ENCODE measurements at places on chromosomes 5 and 9. TPM values are rescaled to one million over a fixed set of nuclear protein-coding genes. Genes with fewer than 3 reads are reported as not detected.
A peak's percentile ranks its signal among the peaks of the same experiment; 100 is the strongest.

DNA sequence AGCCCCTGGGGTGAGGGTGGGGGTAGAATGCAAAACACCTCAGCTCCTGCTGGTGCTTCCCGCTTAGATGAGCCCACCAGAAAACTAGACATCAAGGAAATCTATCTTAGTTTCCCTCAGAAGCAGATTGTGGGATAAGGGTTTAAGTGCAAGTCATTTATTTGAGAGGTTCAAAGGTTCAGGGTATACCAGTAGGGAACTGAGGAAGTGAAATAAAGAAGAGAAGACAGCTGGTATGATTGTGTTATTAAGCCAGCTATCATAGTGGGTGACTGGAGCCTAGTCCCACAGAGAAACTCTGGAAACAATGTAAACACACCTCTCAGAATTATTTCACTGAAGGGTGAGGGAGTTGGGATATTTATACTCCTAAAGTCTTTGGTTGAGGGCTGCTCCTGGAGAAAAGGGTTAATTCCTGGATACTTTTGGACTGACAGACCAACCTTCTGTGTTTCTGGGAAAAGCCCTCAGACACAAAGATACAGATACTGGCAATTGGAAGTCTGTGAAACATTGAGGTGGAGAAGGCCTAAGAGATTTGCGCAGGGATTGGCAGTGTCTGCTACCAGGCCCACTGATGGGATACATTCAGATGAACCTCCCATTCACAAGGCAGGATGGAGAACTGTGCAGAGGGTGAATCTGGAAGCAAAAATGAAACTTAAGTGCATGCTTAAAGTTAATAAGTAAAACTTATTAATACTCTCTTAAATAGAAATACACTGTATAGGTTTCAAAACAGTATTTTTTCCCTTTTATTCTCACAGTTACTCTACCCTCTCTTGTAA is 6.4 kb upstream of the DCTN4 start:
- H3K4me1 ChIP-seq = peaks cover 5% of the 10 kb centered on the region
- H3K36me3 ChIP-seq = no peaks in the 10 kb centered on the region
- H3K4me3 ChIP-seq = no peak overlapping the region
- peak overlapping the region; percentile 31 for H3K27ac ChIP-seq
- peaks cover 24% of the 10 kb centered on the region for H3K27me3 ChIP-seq

DNA sequence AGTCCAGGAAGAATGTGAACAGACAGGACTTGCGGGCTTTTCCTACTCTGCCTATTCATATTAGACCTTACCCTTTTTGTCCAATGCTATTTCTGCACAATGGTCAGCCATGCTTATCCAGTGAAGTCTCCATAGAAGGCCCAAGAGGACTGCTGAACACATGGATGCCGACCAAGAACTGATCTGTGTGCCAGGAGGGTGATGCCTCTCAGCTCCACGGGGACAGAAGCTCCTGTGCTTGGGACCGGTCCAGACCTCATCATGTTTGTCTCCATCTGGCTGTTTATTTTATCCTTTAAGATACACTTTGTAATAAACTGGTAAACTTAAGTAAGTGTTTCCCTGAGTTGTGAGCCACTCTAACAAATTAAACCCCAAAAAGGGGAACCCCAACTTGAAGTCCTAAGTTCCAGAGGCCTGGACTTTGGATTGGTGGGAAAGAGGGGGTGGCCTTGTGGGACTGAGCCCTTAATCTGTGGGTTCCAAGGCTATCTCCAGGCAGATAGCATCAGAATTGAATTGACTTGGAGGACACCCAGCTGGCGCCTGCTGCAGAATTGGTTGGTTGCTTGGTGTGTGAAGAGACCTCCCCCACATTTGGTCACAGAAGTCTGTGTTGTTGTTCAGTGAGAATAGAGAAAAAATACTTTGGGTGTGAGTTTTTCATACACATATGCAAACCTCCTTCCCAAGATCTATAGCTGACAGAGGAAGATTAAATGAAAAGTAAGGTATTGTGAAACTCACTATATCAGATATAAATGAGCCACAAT is 57.9 kb upstream of the ANKH start:
- no peak overlapping the region for H3K4me3 ChIP-seq
- no peak for DNase-seq
- no peaks in the 10 kb centered on the region for H3K27me3 ChIP-seq
- H3K36me3 ChIP-seq = no peaks in the 10 kb centered on the region
- H3K27ac ChIP-seq = no peak overlapping the region
- peaks cover 13% of the 10 kb centered on the region for H3K4me1 ChIP-seq

DNA sequence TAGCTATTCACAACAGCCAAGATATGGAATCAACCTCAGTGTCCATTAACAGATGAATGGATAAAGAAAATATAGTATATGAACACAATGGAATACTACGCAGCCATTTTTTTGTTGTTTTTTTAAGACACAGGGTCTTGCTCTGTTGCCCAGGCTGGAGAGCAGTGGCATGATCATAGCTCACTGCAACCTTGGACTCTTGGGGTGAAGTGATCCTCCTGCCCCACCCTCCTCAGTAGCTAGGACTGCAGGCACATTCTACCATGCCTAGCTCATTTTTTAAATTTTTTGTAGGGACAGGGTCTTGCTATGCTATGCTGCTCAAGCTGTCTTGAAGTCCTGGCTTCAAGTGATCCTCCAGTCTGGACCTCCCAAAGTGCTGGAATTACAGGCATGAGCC is 38.5 kb downstream of the CERT1 start:
- peaks cover 24% of the 10 kb centered on the region for H3K36me3 ChIP-seq
- DNase-seq = no peak
- H3K27ac ChIP-seq = no peak overlapping the region
- H3K27me3 ChIP-seq = no peaks in the 10 kb centered on the region
- H3K4me3 ChIP-seq = no peak overlapping the region
- peaks cover 9% of the 10 kb centered on the region for H3K4me1 ChIP-seq

GRCh38 chr5:149886692-149887470 is 57.7 kb downstream of the PDE6A start:
- H3K36me3 ChIP-seq = no peaks in the 10 kb centered on the region
- H3K4me3 ChIP-seq = no peak overlapping the region
- H3K4me1 ChIP-seq = peaks cover 5% of the 10 kb centered on the region
- H3K27ac ChIP-seq = no peak overlapping the region
- no peak for DNase-seq

- peaks cover 6% of the 10 kb centered on the region for H3K27me3 ChIP-seq
- DNase-seq = no peak
- peak overlapping the region; percentile 29 for H3K4me3 ChIP-seq
- peaks cover 21% of the 10 kb centered on the region for H3K4me1 ChIP-seq
- H3K27ac ChIP-seq = no peak overlapping the region
- no peaks in the 10 kb centered on the region for H3K36me3 ChIP-seq
Observed at GRCh38 chr9:96612105-96612965, 7.3 kb downstream of the CDC14B start.

GRCh38 chr5:57550132-57550531 is 67.5 kb upstream of the ACTBL2 start:
- H3K36me3 ChIP-seq = no peaks in the 10 kb centered on the region
- H3K27ac ChIP-seq = no peak overlapping the region
- H3K4me1 ChIP-seq = peaks cover 8% of the 10 kb centered on the region
- H3K27me3 ChIP-seq = no peaks in the 10 kb centered on the region
- no peak overlapping the region for H3K4me3 ChIP-seq

DNA sequence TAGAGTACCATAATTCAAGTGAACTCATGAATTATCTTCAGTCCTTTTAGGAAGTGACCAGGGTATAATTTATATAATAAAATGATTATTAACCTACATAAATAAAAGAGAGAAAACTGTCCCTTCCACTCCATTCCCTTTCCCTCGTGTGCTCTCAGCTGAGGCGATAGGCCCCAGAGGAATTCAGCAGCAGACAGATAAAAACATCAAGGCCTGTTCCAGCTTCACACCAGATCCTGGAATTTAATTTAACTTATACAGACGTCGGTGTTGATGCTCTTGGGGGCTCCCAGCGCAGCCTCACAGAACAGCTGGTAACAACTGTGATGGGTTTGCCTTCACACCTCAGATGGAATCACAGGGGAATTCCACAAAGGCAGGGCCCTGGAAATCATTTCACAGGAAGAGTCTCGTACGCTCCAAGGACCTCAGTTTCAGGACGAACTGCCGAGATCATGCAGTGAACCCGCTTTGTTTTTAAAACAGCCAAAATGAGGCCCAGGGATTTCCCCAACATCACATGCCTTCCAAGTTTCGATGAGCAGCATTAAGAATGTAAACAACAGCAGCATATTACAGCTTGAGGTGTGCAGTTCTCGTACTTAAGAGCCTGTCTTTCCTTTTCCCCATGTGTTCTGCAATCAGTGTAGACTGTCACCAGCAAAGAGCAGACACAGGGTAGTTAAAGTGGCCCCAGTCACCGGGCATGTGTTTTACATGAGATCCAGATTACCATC is 73.6 kb upstream of the ALDH1B1 start:
- peaks cover 20% of the 10 kb centered on the region for H3K4me1 ChIP-seq
- no peaks in the 10 kb centered on the region for H3K36me3 ChIP-seq
- H3K4me3 ChIP-seq = no peak overlapping the region
- no peak for DNase-seq
- peaks cover 11% of the 10 kb centered on the region for H3K27me3 ChIP-seq

GRCh38 chr5:149702934-149703646 is 27.0 kb upstream of the PPARGC1B start:
- H3K27ac ChIP-seq = no peak overlapping the region
- H3K4me1 ChIP-seq = no peaks in the 10 kb centered on the region
- no peak overlapping the region for H3K4me3 ChIP-seq

- H3K4me1 ChIP-seq = no peaks in the 10 kb centered on the region
- H3K36me3 ChIP-seq = no peaks in the 10 kb centered on the region
- H3K27me3 ChIP-seq = no peaks in the 10 kb centered on the region
- H3K4me3 ChIP-seq = no peak overlapping the region
- no peak for DNase-seq
Observed at GRCh38 chr9:1910269-1910811, 104.8 kb upstream of the SMARCA2 start.

GRCh38 chr9:90128587-90129190 is 513.9 kb downstream of the DIRAS2 start:
- H3K36me3 ChIP-seq = no peaks in the 10 kb centered on the region
- H3K27me3 ChIP-seq = peaks cover 13% of the 10 kb centered on the region
- no peak overlapping the region for H3K4me3 ChIP-seq
- DNase-seq = no peak
- H3K4me1 ChIP-seq = peaks cover 16% of the 10 kb centered on the region

GRCh38 chr9:114078021-114078780 is at the start of gene AMBP:
AMBP (minus strand) TSS chr9:114078300; CDS start chr9:114078209, 91 bp downstream.
- no peak for DNase-seq
- H3K27me3 ChIP-seq = peaks cover 30% of the 10 kb centered on the region
- H3K4me1 ChIP-seq = peaks cover 15% of the 10 kb centered on the region
- H3K4me3 ChIP-seq = peak within 1 kb of the TSS; percentile 52
- peak within 1 kb of the TSS; percentile 50 for H3K27ac ChIP-seq
- no peaks in the 10 kb centered on the region for H3K36me3 ChIP-seq

- H3K36me3 ChIP-seq = peaks cover 3% of the 10 kb centered on the region
- no peak overlapping the region for H3K27ac ChIP-seq
- no peak for DNase-seq
- H3K27me3 ChIP-seq = no peaks in the 10 kb centered on the region
Observed at GRCh38 chr9:124894035-124894740, 32.3 kb downstream of the ARPC5L start.

DNA sequence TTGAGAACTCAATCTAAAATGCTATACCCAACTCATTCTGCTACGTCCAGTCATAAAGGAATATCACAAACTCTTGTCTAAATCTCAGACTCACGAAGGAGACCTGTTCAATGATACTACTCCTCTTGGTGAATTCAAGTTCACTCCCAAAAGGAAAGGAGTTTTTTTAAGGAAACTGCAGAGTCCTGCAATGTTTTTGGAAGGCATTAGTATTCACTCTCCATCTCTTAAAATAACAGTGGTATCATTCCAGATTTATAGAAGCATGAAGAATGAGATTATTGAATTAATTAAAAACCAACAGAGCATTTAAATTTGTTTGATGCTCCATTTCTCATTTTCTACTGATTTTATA is 73.4 kb downstream of the FOXD1 start:
- DNase-seq = no peak
- H3K4me1 ChIP-seq = peaks cover 29% of the 10 kb centered on the region
- no peaks in the 10 kb centered on the region for H3K36me3 ChIP-seq
- H3K27ac ChIP-seq = no peak overlapping the region
- H3K27me3 ChIP-seq = peaks cover 35% of the 10 kb centered on the region
- no peak overlapping the region for H3K4me3 ChIP-seq

GRCh38 chr9:9790216-9790872 is 822.5 kb downstream of the PTPRD start:
- no peaks in the 10 kb centered on the region for H3K27me3 ChIP-seq
- peak overlapping the region; percentile 5 for H3K27ac ChIP-seq
- H3K4me3 ChIP-seq = no peak overlapping the region

DNA sequence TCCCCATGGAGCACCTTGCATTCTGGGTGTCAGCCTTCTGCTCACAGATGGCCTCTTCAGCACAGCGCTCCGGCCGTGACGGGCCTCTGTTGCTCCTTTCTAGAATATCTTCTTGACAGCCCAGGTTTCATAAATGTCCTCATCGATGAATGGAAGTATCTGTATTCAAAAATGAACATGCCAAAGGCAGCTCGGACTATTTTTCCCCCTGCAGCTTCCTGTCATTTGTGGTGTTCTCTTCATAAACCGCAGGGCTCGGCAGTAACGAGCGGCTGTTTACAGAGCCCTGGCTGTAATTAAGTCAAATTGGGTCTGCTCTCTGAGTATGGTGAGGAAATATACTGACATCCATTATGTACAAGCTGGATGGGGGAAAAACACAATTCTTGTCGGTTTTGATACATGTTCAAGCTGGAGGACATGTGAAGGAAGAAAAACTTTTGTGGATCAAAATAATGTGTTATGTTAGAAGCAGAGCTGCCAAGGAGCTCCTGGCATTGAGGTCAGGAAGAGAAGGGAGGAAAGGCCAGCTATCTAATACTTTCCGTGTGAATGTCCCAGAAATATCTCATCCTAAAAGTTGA is 154.1 kb upstream of the CD180 start:
- no peak overlapping the region for H3K4me3 ChIP-seq
- H3K27me3 ChIP-seq = no peaks in the 10 kb centered on the region

- no peaks in the 10 kb centered on the region for H3K36me3 ChIP-seq
- no peak for DNase-seq
- H3K27me3 ChIP-seq = no peaks in the 10 kb centered on the region
- peak overlapping the region; percentile 8 for H3K4me3 ChIP-seq
- H3K27ac ChIP-seq = peak overlapping the region; percentile 93
Observed at GRCh38 chr9:12091865-12092527, 601.2 kb upstream of the TYRP1 start.

DNA sequence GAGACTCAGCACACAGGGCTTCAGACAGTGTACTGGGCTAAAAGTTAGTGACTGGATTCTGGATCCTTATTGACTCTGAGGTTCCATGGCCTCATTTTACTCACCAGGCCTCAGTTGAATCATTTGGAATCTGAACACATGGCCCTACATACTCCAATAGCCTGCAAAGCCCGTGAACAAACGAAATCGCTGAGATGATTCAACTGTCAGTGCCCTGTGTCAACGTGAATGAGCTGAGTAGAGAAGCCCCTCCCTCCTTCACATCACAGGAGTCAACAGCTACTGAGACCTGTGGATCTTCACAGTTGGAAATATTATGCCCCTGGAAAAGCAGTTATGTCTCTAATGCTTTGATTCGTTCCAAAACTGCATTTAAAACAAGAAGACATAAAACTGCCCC is 429.3 kb downstream of the GADD45G start:
- H3K4me3 ChIP-seq = no peak overlapping the region
- no peak for DNase-seq
- H3K27ac ChIP-seq = no peak overlapping the region
- no peaks in the 10 kb centered on the region for H3K36me3 ChIP-seq
- no peaks in the 10 kb centered on the region for H3K4me1 ChIP-seq

Gene CAMSAP1
- 33.9 TPM for total RNA-seq

Gene SPAG8
- total RNA-seq = 14.2 TPM

Gene LCN10
- total RNA-seq = not detected

Gene C9orf153
- not detected for total RNA-seq

Gene PCDHB13
- 4.7 TPM for total RNA-seq

Gene TAF1L
- not detected for total RNA-seq

Gene PCDHGA12
- total RNA-seq = 1.2 TPM

Gene FGD3
- total RNA-seq = 5.5 TPM

Gene KIF4B
- total RNA-seq = 0.14 TPM

Gene SVEP1
- 7.9 TPM for total RNA-seq
